CD4-positive, alpha-beta T cell treated with Interleukin-6 for 4 hours (primary cell): ENCODE measurements at places on chromosomes 4 and X.

DNA sequence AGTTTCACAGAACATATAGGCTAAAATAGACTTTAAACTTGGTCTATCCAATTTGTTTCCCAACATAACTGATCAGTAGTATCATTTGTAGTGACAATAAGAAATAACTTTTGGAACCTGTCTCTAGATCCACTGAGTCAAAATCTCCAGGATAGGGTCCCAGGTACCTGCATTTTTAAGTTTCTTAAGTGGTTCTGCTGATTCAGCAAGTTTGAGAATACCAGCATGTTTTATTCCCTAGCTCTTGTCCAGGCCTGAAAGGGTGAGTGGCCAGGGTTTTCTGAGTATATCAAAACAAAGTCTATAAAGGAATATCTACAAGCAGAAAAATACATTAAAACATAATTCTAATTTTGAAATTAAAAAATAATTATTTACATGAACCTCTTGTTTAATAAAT lies 573.1 kb upstream of the POU3F4 start:
- DNase-seq = no peak

- no peak for DNase-seq
These were observed 23.4 kb upstream of the PRPS2 start for GRCh38 chrX:12767856-12768255.

DNA sequence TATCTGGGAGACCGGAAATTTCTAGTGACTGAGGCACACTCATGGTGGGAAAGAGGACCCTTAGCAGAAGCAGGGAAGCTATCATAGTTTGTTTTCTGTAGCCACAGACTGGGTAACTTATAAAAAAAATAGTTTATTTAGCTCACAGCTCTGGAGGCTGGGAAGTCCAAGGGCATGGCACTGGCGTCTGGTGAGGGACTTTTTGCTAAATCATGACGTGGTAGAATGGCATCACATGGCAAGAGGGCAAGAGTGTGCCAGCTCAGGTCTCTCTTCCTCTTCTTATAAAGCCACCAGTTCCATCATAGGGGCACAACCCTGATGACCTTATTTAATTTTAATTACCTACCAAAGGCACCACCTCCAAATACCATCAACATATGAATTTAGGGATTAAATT lies 13.3 kb downstream of the APLN start:
- DNase-seq = no peak

GRCh38 chrX:40253771-40254170 lies 156.0 kb upstream of the BCOR start:
- DNase-seq = no peak

DNA sequence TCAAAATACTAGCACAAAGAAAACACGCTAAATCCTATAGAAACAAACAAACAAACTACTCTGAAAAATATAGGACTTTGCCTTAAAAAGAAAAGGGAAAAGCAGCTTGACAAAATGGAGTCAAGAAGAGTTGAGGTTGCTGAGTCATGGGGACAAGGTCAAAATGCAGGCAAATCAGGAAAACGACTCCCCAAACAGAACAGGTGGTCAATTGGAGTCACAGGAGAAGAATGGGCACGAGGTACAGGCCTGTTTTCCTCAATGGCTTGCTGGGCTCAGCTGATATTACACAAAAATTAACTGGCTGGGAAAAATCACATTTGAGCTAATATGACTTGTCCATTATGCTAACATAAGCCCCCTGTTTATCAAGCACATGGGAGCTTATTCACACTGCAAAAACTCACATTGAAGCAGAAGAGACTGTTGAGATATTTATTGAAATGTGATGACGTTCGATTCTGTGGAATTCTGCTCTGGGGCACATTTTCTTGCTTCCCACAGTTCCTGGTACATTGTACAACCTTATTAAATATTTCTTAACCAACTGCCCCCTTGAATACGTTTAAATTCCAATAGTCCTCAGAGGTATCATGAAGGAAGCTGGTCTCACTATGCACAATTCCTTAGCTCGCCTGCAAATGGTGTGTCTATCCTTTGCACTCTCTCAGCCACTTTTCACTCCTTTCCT lies 1622.1 kb downstream of the STIM2 start:
- DNase-seq = no peak

DNA sequence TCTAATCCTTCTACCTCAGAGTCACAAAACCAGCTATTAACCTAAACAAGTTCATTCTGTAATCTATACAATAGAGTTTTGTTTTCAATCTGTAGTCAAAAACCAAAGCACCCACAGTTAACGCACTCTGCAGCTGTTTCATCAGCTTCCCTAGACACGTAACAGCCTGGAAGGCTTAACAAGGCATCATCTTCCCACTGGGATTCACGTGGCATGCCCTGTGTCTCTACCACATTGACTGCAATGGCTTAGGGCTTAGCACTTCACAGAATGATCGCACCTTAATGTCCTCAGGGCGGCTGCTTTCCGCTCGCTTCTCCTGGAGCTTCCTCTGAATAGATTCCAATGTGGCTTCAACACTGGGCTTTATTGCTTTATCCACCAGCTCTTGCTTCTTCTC lies 49.7 kb upstream of the NAP1L5 start:
- DNase-seq = no peak

- no peak for DNase-seq
These were observed 57.8 kb upstream of the MAGEA4 start for GRCh38 chrX:151854726-151855495.

DNA sequence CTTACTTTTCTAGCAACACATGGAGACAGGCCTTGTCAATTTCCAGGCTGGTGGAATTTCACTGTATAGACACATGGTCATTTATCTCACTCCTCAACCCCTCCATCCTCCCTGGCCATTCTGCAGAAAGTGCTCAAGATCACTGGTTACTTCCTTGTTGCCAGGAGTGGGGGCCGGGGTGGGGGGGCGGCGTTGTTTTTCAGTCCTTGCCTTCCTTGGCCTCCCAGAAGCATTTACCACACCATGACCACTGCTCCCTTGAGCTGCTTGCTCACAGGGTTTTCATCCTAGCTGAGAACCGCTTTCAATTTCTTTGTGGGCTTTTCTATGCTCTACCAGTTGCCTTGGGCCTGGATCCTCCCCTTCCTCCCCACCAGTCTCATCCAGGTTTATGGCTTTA lies 14.1 kb upstream of the BCOR start:
- no peak for DNase-seq
